ENCODE measurements at places on chromosomes 3 and 15.

- no peak for DNase-seq
These were observed 27.2 kb upstream of the UBE2Q2 start for GRCh38 chr15:75815811-75816719.

GRCh38 chr3:126889276-126890201 lies 93.4 kb upstream of the PLXNA1 start:
- DNase-seq = no peak

GRCh38 chr3:64028754-64029153 lies 5.5 kb upstream of the PSMD6 start:
- DNase-seq = no peak

DNA sequence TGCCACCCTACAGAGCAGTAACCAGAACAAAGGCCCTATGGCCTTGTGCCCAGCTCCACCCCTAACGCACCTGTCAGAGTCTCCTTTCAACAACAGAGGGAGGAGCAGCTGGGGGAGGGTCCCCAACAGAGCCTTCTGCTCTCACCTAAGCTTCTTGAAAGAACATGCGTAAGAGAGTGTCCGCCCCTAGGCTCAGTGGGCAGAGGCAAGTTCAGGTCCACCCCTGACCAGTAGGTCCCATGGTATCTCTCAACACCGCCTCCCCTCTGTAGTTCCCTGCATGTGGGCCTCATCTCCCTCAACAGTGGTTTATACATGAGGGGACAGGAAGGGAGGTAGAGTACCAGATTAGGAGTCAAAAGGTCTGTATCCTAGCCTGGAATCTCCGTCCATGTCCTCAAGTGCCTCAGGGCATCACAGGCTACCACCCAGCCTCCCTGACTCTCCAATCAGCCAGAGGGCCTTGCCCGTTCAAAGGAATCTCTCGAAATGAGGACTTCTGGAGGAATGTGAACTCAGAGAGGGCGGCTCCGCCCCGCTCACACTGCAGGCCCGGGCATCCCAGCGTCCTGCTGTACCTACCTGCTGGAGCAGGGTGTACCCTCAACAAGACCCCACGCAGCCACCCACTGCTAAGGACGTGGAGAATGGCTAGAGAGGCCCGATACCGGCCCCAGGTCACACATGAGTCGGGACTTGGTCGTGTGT lies 680 bp downstream of the POC1A start:
- peak; percentile 74 for DNase-seq

- DNase-seq = no peak
These were observed 85.3 kb upstream of the FXR1 start for GRCh38 chr3:180827171-180827570.

- DNase-seq = no peak
These were observed 215.1 kb downstream of the STT3B start for GRCh38 chr3:31747785-31748184.

GRCh38 chr3:169085827-169086226 lies 577.7 kb downstream of the MECOM start:
- no peak for DNase-seq

DNA sequence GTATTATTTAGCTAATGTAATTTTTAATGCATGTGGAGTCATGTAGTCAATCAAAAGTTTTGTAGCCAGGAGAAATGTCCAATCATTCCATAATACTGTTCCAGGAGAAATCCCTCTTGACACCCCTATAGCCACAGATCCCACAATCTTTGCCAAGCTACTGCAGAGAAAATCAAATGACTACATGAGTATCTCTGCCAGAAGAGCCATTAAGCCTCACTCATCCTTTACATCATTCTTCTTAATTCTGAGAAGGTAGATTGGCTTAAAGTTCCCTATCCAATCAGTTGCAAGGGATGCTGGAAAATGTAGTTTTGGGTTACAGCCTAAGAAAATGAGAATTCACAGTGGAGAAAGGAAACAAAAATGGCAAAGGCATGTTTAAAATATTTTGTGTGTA lies 502.1 kb downstream of the ZBBX start:
- no peak for DNase-seq

DNA sequence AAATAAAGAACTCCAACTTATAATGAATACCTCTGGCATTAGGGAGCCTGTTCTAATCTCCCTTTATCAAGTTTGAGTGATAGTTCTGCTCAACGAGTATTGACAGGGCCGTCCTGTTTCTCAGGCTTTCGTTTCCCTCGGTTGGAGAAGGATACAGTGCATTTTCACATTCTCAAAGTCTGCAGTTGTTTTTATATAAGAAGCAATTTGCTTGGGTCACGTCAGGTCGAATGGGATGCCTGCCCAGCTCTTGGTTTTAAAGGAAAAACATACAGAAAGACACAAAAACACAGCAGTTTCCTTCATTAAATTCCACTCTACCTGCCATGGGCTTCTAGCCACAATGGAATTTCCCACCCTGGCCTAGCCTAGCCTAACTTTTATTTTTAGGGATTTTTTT lies 366.3 kb downstream of the TIGIT start:
- no peak for DNase-seq

- DNase-seq = no peak
These were observed 205.7 kb downstream of the XXYLT1 start for GRCh38 chr3:195065142-195065863.

Data from NCI-H345 (cell line).